ENCODE measurements at places on chromosomes 11 and 22. TPM values are rescaled to one million over a fixed set of nuclear protein-coding genes. Genes with fewer than 3 reads are reported as not detected.

Gene NCR3LG1
- 3.6 TPM for total RNA-seq

DNA sequence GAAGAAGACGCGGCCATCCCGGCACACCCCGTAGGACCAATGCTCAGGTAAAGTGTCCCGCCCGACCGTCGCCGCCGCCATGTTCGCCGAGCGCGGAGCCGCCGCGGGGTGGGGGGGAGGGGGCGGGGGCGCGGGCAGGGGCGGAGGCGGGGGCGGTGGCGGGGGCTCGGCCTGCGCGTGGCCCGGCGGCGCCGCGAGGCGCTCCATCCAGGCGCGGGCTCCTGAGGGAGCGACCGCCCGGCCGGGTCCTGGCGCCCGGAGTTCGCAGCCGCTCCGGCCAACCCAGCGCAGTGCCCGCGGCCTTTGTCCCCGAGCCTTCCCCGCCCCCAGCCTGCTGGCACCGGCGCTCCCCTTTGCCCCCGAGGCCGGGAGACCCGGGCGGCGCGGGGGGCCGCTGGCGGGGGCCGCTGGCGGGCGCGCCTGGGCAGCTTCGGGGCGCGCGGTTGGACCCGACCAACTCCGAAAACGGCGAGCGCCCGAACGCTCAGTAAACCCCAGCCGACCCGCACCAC, at the start of gene PLEKHA7:
Gene PLEKHA7, minus strand, starts transcription at position 94 of the 512 bp plus-strand sequence. Its CDS starts 13 bp downstream, at position 81.
- no peaks in the 10 kb centered on the region for H3K4me1 ChIP-seq
- no peak for DNase-seq
- H3K36me3 ChIP-seq: no peaks in the 10 kb centered on the region
- peak within 1 kb of the TSS; percentile 85 for H3K4me3 ChIP-seq
- peak within 1 kb of the TSS; percentile 66 for H3K27ac ChIP-seq

DNA sequence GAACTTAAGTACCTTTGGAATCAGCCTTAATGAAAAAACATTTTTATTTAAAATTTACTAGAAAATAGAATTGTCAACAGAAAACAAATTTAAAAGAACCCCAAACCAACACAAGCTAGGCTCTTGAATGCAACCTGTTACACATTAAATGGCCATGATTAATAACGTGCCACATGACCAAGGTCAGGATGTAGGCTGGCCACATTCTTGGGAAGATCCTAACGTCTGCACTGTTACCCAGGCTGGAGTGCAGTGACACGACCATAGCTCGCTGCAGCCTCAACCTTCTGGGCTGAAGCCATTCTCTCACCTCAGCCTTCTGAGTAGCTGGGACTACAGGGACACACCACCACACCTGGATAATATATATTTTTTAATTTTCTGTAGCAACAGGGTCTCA, 126.4 kb upstream of the APOA1 start:
- H3K27me3 ChIP-seq: no peaks in the 10 kb centered on the region
- H3K27ac ChIP-seq: no peak overlapping the region
- H3K36me3 ChIP-seq: no peaks in the 10 kb centered on the region
- no peak for DNase-seq

GRCh38 chr22:20037419-20037818, 16.5 kb downstream of the TANGO2 start:
- peaks cover 45% of the 10 kb centered on the region for H3K36me3 ChIP-seq
- H3K4me3 ChIP-seq: no peak overlapping the region
- no peak overlapping the region for H3K27ac ChIP-seq
- H3K27me3 ChIP-seq: no peaks in the 10 kb centered on the region
- no peaks in the 10 kb centered on the region for H3K4me1 ChIP-seq

GRCh38 chr22:32511274-32511673, 36.7 kb downstream of the FBXO7 start:
- no peaks in the 10 kb centered on the region for H3K4me1 ChIP-seq
- no peak for DNase-seq
- H3K27me3 ChIP-seq: no peaks in the 10 kb centered on the region
- no peak overlapping the region for H3K27ac ChIP-seq
- H3K4me3 ChIP-seq: no peak overlapping the region
- no peaks in the 10 kb centered on the region for H3K36me3 ChIP-seq

DNA sequence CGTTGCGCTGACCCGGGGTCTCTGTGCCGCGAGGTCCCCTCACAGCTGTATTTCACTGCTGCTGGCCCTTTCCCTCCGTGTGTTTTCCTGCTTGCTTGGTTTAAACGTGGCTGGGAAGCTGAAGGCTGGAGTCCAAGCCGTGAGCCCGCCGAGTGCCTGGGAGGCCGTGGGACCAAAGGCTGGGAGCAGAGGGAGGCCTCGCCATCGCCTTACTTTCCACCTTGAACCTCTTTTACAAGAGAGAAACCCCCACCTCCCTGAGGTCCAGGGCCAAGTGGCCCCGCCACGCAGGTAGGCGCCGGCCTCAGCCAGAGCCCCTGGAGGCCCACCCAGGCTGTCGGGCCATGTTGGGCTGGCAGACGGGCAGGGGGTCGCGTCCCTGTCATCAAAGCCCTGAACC, 411.6 kb downstream of the TBC1D22A start:
- no peak overlapping the region for H3K27ac ChIP-seq
- no peak for DNase-seq
- H3K4me1 ChIP-seq: peaks cover 4% of the 10 kb centered on the region
- H3K27me3 ChIP-seq: no peaks in the 10 kb centered on the region

- H3K4me3 ChIP-seq: no peak overlapping the region
- H3K4me1 ChIP-seq: no peaks in the 10 kb centered on the region
- DNase-seq: no peak
These were observed 228.1 kb downstream of the TENM4 start for GRCh38 chr11:79212741-79213190.

Gene PRAME
- total RNA-seq: 0.19 TPM

Gene FOLR3
- total RNA-seq: not detected

DNA sequence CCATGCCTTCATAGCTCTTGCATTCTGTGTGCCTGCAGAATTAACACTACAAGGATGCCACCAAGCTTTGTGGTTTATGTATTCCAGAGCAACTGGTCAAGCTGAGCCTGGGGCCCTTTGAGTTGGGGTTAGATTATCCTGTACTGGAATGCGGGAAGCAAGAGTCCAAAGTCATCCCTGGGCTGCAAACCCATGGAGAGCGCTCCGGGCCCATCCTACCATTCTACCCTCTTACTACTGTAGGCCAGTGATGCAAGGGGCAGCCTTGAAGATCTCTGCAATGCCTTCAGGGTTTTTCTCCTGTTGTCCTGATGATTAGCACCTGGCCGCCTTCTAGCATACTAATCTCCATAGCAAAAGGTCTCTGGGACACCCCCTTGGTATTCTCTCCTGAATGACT, 51.3 kb downstream of the TUG1 start:
- H3K4me3 ChIP-seq: no peak overlapping the region
- H3K4me1 ChIP-seq: no peaks in the 10 kb centered on the region
- H3K27ac ChIP-seq: no peak overlapping the region
- no peaks in the 10 kb centered on the region for H3K27me3 ChIP-seq
- DNase-seq: no peak

- no peak for DNase-seq
- no peak overlapping the region for H3K27ac ChIP-seq
- H3K36me3 ChIP-seq: no peaks in the 10 kb centered on the region
- H3K4me1 ChIP-seq: no peaks in the 10 kb centered on the region
These were observed 628.2 kb downstream of the FAM181B start for GRCh38 chr11:82105331-82105998.

GRCh38 chr11:47848700-47849155, 578 bp upstream of the NUP160 start:
- H3K4me1 ChIP-seq: peaks cover 20% of the 10 kb centered on the region
- H3K4me3 ChIP-seq: peak overlapping the region; percentile 76
- no peaks in the 10 kb centered on the region for H3K36me3 ChIP-seq
- H3K27ac ChIP-seq: peak overlapping the region; percentile 83

GRCh38 chr11:78851878-78852586, 277.4 kb upstream of the NARS2 start:
- DNase-seq: peak; percentile 67
- no peaks in the 10 kb centered on the region for H3K27me3 ChIP-seq
- H3K4me3 ChIP-seq: no peak overlapping the region
- H3K27ac ChIP-seq: no peak overlapping the region
- no peaks in the 10 kb centered on the region for H3K4me1 ChIP-seq

DNA sequence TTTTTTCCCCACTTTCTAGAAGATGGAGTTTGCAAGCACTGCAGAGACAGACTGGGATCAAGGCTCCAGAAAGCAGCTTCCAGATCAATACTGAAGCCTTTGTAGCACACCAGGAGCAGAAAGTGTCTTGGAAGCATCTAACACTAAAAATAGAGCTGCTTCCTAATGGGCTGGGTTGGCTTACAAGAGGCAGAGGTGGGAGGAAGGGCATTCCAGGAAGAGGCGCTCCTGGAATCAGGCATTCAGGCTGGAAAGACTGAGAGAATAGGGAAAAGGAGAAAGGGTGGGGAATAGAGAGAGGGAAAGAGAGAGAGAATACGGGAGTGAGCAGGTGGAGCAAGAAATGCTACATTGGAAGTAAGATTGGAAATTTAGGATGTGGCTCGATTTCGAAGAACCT, 395.9 kb downstream of the OPCML start:
- no peaks in the 10 kb centered on the region for H3K36me3 ChIP-seq
- no peak overlapping the region for H3K4me3 ChIP-seq
- no peak for DNase-seq
- no peaks in the 10 kb centered on the region for H3K27me3 ChIP-seq
- H3K4me1 ChIP-seq: no peaks in the 10 kb centered on the region

Gene BCO2
- 44.7 TPM for total RNA-seq

Gene DEPDC7
- total RNA-seq: 0.33 TPM

GRCh38 chr22:20319041-20319744, 667 bp downstream of the DGCR6L start:
- peak overlapping the region; percentile 92 for H3K27ac ChIP-seq
- H3K27me3 ChIP-seq: no peaks in the 10 kb centered on the region
- H3K4me3 ChIP-seq: peak overlapping the region; percentile 77

DNA sequence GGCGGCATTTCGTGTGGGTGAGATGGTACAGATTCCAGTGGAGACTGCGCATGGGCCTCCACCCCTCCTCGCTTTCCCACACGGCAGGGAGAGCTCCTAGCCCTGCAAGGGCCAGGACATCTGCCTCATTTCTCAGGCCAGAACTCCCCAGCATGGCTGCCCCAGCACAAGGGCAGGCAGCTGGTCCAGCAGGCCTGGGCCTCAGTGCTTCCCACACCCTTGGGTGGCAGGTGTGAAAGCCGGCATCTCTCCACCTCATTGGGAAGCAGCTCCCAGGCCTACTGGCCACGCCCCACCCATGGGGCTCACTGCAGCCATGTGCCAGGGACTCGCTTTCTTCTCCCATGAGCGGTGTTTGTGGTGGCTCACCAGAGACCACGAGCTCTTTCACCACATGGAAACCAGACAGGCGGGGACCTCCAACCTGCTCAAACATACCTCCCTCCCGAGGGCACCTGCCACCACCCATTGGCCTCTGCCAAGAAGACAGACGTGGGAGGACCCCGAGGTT, 79.1 kb downstream of the NAT10 start:
- no peak overlapping the region for H3K27ac ChIP-seq
- no peak for DNase-seq
- H3K4me3 ChIP-seq: no peak overlapping the region
- H3K27me3 ChIP-seq: no peaks in the 10 kb centered on the region
- no peaks in the 10 kb centered on the region for H3K36me3 ChIP-seq
- peaks cover 22% of the 10 kb centered on the region for H3K4me1 ChIP-seq

All from right atrium auricular region (tissue), 2 donors.